Hypothalamus (tissue), 51 donors: ENCODE measurements at places on chromosomes 7 and 10.

DNA sequence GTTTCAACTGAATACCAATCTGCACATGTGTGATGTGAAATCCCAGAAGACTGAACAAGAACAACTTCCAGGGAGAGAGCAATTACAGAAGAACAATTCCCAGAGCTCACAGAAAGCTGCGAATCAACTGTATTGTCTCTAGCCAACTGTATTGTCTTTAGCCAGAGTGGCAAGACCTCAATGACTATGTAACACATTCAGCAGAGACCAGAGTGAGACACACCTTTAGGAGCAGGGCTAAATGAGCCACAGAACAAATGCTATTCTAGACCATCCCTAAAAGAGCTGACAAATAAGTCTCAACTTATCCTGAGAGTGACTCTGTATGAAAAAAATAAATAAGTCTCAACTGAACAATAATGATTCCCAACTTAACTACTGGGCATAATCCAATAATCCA lies 72.0 kb downstream of the KMT2C start:
- DNase-seq = no peak

GRCh38 chr7:36810032-36810431 lies 85.7 kb upstream of the AOAH start:
- no peak for DNase-seq

- DNase-seq = no peak
Observed at GRCh38 chr10:96124230-96125141, 5.6 kb upstream of the ZNF518A start.

- DNase-seq = no peak
Observed at GRCh38 chr10:124495162-124495561, 33.5 kb downstream of the LHPP start.

GRCh38 chr10:9833942-9834341 lies 1183.7 kb upstream of the CELF2 start:
- DNase-seq = no peak

- DNase-seq = no peak
Observed at GRCh38 chr7:100673942-100674410, 436 bp downstream of the GNB2 start.

- no peak for DNase-seq
Observed at GRCh38 chr7:92251181-92251580, 5.4 kb downstream of the ANKIB1 start.

DNA sequence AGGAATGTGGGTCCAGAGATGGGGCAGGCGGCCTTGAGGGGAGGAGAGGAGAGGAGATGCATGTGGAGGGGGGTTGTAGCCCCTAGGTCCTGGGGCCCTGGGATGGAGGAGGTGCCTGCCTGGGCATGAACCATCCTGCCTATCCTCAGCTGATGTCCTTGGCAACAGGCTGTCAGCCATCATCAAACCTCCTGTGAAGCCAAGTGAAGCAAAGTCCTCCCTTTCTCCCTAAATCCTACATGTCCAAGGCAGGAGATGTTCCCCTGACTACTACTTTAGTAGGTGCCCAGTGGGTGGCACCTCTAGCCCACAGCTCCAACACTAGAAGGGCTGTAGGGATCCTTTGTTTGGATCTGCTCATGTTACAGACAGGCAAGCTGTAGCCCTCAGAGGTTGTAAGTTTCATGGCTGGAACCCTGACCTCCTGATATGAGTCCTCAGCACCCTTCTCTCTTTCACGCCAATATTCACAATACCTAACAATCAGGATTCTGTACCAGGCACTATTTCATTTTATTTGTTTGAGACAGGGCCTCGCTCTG lies 66.6 kb upstream of the SYPL1 start:
- DNase-seq = no peak

- no peak for DNase-seq
Observed at GRCh38 chr7:24881623-24882022, 98.4 kb downstream of the OSBPL3 start.

DNA sequence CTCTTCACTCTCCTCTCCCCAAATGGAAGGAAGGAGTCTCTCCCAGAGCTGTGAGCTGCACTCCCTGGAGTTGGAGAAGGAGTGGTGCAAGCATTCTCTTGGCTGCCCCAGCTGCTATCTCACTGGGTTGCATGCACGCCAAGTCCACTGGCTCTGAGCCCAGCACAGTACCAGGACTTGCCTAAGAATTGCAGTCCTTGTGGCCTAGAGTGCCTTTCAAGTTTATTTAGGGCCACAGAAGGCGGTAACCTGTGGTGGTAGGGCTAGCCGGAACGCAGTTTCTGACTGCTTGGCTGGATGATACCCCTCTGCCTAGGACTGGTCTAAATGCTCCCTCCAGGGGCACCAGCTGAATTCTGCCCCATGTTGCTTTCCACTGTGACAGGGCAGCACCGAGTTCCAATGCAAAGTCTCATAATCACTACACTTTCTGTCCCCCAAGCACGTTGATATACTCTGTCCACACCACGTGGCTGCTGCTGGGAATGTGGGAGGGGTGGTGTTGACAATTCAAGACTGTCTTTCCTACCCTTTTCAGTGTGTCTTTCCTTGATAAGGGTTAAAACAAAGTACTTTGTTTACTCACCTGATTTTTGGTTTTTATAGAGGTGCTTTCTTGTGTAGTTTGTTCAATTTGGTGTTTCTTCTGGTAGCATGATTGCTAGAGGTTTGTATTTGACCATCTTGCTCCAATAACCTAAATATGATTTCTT lies 57.0 kb downstream of the PHTF2 start:
- no peak for DNase-seq
